ENCODE measurements at places on chromosomes 11 and 22.

- DNase-seq, result no peak
These were observed 12.9 kb downstream of the SFI1 start for GRCh38 chr22:31509061-31509762.

GRCh38 chr22:44249376-44250147, 63.2 kb downstream of the SHISAL1 start:
- DNase-seq, result no peak

DNA sequence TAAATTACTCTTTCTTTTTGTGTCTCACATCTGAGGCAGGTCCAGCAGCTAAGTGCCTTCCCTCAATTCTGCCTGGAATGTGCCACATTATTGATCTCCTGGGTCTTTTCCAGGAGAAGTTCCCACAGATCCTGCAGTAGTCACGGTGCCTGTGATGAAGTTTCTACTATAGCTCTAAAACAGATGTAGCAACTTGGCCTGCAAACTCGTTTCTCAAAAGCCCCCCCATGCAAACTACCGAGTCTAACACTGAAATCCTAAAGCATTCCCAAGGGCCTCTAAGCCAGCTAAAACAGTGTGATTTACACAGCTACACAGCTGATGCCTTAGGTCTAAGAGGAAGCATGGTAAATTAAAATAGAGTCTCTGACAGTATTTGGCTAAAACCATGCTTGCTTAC, 54.3 kb downstream of the DDI1 start:
- peak; percentile 49 for DNase-seq

GRCh38 chr11:12276356-12276755, 101.0 kb upstream of the PARVA start:
- DNase-seq, result peak; percentile 3

DNA sequence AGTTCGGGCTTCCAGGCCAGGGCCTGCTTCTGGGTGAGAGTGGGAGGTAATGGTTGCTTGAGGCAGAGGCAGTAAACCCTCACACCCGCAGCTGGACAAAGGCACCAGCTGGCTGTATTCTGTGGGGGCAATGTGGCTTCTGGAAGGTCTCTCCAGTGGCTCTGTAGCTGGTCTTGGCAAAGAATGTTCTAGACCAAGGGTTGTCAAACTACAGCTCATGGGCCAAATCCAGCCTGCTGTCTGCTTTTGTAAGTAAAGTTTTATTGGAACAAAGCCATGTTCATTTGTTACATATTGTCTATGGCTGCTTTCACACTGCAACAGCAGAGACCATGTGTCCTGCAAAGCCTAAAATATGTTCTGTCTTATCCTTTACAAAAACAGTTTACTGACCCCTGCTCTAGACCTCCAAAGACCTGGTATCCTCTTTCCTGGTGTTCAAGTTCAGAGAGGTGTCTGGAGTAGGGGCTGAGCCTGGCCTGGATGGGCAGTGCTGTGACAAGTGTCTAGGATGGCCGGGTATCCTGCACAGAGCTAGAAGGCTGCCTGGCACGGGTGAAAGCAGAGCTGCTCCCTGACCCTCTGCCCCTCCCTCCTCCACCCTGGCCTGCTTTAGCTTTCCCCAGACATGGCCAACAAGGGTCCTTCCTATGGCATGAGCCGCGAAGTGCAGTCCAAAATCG, 3.4 kb downstream of the TAGLN start:
- DNase-seq, result no peak

GRCh38 chr22:20536590-20537324, 29.3 kb downstream of the MED15 start:
- DNase-seq, result no peak

DNA sequence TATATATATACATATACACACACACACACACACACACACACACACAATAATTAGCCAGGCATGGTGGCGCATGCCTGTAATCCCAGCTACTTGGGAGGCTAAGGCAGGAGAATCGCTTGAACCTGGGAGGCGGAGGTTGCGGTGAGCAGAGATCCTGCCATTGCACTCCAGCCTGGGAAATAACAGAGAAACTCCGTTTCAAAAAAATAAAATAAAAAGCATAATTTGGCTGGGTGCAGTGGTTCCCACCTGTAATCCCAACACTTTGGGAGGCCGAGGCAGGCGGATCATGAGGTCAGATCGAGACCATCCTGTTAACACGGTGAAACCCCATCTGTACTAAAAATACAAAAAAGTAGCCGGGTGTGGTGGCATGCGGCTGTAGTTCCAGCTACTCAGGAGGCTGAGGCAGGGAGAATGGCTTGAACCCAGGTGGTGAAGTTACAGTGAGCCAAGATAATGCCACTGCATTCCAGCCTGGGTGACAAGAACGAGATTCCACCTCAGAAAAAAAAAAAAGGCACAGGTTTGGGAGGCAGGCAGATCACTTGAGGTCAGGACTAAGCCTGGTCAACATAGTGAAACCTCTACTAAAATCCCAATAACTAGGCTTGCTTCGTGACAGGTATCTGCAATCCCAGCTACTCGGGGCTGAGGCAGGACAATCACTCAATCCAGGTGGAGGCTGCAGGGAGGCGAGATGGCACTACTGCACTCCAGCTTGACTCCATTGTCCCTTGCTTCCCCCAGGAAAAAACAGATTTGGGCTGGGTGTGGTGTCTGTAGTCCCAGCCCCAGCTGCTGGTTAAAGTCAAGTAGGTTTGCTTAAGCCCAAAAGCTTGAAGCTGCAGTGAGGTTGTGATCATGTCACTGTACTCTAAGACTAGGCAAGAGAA, 11.8 kb upstream of the WDR74 start:
- DNase-seq, result no peak

DNA sequence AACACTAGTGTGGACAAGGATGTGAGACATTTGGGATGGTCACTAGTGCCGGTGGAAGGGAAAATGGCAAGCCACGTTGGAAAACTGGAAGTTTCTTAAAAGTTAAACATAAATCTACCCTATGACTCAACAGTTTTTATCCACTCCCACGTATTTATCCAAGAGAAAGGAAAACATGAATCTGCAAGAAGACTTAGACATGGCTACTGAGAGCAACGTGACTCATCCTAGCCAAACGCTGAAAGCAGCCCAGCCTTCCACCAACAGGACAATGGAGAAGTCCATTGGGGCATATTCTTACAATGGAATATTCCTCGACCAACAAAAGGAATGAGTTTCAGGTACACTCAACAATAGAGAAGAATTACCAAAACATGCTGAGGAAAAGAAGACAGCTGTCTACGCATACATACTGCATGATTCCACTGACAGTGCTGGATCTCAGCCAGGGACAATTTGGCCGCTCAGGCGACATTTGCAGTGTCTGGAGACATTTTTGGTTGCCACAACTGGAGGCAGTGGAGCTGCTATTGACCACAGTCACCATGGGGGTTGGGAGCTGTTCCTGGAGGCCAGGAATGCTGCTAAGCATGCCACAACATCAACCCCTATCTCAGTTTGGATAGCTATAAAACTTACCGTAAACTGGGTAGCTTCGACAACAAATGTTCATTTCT, 21.2 kb downstream of the SYT13 start:
- DNase-seq, result no peak

GRCh38 chr11:13120691-13121090, 111.6 kb downstream of the RASSF10 start:
- no peak for DNase-seq

DNA sequence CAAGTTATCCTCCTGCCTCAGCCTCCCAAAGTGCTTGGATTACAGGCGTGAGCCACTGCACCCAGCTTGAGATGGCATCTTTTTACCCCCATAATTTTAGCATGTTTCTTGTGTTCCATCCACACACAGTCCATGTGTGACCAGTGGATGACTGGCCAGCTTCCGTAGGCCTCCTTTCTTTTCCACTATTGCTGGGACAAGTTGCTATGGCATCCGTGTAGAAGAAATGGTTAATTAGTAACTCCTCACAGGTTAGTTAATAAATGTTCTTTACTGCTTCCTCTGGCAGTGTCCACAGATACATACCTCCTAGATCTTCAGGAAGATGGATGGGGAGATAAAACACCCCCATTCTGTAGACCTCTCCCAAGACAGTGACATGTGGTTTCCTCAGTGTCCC, 154.3 kb upstream of the RASSF10 start:
- no peak for DNase-seq

- DNase-seq, result peak; percentile 28
These were observed 621.5 kb upstream of the B3GAT1 start for GRCh38 chr11:135033540-135033939.

DNA sequence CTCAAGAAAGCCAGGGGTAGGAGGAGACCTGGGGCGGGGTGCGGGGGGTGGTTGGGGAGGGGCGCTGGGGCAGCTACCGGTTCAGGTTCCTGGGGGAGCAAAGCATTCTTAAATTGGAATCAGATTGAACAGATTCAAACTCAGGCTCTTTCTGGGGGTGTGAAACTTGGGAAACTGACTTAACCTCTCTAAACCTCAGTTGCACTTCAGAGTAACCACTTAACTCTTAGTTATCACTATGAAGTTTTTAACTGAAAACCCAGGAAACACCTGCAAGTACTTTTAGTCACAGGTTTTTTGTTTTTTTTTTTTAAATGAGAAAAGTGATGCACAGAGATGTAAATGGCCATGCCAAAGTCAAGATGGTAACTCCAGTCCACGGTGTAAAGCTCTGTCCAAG, 72.0 kb downstream of the RCN1 start:
- DNase-seq, result no peak

All from femur (tissue), 1 donor.